HCT116 (cell line): ENCODE measurements at places on chromosomes 16 and 17. TPM values are rescaled to one million over a fixed set of nuclear protein-coding genes. Genes with fewer than 3 reads are reported as not detected.

DNA sequence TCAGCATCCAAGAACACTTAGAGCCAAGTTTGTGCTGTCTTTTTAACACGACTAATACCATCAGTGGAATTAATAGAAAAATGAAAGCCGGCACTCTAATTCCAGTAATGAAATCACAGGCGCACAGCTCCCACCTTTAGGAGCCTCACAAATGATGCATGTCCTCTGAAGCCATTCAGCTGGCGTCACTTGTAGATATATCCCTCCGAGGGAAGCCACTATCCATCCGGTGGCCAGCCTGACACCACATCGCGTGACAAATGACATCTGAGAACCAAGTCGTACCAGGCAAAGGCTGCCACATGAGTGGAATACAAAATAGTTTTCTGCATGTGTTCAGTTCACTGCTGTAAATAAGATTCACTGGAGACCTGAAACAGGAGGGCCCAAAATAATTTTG is 205.6 kb downstream of the GRIN2A start:
- no peak for DNase-seq

The KRT23 gene
- 19.0 TPM for total RNA-seq

GRCh38 chr16:2035431-2036199 is 8.9 kb downstream of the NHERF2 start:
- DNase-seq, result no peak

DNA sequence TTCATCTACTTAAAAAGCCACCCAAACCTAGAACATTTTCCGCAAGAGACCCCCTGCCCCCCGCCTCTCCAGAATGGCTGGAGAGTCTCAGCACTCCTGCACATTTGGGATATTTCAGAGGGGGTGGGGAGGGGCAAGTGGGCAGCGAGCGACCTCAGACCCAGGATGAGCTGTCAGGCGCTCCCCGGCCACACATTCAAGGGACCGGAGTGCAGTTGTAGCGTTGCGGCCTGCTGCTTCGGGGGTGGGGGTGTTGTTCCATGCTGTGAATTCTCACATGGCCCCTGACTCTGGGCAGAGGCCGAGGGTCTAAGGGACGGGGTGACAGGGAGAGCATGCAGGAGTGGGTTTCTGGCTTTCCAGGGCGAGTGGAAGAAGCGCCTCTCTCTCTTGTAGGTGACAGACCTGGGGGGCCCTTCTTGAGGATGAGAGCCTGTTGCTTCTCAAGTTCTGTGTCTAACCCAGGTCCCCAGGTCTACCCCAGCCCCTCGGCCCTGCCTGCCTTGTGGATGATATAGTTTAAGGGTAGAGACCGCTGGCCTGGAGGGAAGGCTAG is 231.2 kb downstream of the SEC14L1 start:
- DNase-seq, result no peak

DNA sequence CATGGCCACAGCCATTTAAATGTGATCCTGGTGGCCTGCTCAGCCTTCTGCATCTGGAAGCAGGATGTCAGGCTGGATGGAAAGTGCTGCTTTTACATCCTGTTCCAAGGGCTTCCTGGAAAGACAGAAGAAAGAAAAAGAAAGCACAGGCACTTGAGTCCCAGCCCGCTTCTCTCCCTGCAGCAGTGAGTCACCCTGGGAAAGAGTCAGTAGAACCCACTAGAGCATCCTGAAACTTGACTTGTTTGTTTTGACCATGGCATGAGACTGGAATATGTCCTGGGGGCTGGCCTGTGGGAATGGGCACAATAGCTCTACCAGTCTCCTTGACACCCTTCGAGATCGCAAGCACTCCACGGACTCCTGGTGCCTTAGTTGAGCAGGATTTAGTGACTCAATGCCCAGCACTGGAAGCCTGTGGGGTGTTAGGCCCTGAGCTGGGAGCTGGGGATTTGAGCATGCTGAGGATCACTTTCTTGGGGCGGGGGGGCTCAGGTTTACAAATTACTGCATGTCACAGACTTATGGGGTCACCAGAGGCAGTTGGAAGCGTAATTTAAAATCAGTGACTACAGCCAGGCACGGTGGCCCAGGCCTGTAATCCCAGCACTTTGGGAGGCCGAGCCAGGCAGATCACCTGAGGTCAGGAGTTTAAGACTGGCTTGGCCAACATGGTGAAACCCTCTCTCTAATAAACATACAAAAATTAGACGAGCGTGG is 22.1 kb upstream of the GNA13 start:
- no peak for DNase-seq

GRCh38 chr16:84818989-84819643 is 669 bp upstream of the CRISPLD2 start:
- no peak for DNase-seq
